ENCODE measurements at places on chromosomes 12 and 14.

DNA sequence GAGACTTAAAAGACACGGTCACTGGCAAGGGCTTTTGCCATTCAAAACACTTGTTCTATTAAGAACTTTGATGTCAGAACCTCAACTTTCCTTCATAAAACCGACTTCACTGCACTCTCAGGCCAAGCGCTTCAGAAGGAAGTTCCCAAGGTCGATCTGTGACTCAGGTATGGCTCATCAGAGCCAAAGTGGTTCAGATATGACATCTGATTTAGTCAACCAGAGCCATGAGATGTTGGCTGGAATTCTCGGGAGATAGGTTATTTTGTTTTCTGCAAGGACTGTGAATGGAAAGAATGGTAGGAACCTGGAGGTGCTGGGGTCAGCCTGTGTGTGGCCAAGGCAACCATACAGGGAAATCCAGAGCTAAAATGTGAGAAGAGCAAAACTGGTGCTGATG lies 445.6 kb downstream of the GLT1D1 start:
- DNase-seq: no peak

DNA sequence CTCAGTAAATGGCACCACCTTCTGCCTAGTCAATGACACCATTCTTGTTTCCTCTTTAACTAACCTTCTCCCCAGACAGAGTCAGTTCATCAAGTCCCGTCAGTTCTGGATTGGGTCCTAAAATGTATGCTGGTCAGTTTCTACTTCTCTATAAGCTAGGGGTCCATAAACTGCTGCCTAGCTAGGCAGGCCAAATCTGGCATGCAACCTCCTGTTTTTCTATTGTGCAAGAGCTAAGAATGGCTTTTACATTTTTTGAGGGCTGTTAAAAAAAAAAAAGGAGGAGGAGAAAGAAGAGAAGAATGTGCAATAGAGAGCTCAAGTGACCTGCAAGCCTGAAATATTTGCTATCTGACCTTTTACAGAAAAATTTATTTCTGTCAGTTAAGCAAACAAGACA lies 6.4 kb upstream of the TMED10 start:
- peak; percentile 81 for DNase-seq

DNA sequence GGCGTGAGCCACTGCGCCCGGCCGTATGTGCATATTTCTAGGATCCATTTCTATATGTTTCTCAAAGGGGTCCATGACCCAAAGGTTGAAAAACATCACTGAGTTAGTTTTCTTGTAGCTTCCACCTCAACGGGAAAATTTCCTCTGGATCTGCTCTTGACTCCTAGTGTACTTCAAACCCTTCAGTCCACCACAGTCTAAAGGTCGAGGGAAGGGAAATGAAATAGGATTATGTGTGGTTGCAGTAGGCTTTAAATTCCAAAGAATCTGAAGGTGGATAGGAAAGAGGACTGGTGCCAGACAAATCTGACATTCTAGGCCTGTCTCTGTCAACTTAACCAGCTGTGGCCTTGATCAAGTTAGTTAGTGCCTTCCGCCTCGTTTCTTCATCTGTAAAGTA lies 1.7 kb upstream of the SUOX start:
- DNase-seq: no peak

GRCh38 chr12:13167226-13167625 lies 29.3 kb upstream of the EMP1 start:
- peak; percentile 25 for DNase-seq

GRCh38 chr12:96233939-96234461 lies 39.8 kb downstream of the ELK3 start:
- DNase-seq: peak; percentile 69

DNA sequence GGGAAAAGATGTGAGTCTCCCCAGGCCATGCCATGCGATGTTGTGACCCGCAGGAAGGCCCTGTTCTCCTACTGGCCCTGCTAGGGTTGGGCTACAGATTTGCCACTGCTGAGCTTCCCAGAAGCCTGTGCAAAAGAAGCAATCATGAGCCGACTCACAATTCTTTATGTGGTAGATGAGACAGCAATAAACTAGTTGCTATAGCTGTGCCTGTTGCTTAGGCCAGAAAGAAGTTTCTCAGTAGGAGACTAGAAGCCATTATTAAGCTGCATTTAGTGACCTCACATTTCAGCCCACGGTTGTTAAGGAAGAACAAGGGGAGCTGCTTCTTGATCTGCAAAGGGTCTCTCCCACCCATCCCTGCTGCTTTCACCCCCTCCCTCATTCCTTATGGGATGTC lies 239.4 kb upstream of the CRY1 start:
- DNase-seq: no peak

DNA sequence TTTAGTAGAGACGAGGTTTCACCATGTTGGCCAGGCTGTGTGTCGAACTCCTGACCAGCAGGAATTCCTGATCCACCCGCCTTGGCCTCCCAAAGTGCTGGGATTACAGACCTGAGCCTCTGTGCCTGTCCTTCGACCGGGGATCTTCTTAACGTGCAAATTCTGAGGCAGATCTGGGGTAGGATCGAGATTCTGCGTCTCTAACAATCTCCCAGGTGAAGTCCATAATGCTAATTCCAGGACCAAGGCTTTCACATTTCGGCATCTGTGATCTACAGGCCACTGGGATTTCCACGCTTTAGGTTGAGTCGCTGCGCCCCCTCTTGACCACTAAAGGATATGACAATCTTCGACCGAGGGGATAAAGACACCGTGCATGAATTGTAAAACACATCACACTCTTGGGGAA lies 24.8 kb downstream of the FOS start:
- DNase-seq: peak; percentile 61

- DNase-seq: peak; percentile 90
Measured at GRCh38 chr12:49088150-49088931, 6.3 kb downstream of the DHH start.

DNA sequence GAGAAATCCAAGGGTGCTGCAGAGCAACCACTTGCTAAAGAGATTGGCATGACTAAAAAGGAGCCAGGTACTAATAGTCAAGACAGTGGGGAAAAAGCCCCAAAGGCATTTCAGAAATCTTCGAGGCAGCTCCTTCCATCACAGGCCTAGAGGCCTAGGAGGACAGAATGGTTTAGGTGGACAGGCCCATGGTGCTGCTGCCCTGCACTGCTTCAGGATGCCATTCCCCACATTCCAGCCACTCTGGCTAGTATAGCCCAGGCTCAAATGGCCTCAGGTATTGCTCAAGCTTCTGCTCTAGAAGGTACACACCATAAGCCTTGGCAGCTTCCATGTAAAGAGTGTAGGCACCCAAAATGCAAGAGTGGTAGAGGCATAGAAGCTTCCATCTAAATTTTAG lies 92.9 kb downstream of the RPAP3 start:
- DNase-seq: no peak
